Activated naive CD4-positive, alpha-beta T cell treated with Interleukin-2 at 50 U/mL for 16 hours (primary cell): ENCODE measurements at places on chromosomes 5 and 9.

- DNase-seq = no peak
Measured at GRCh38 chr5:107485184-107485583, 185.6 kb downstream of the EFNA5 start.

DNA sequence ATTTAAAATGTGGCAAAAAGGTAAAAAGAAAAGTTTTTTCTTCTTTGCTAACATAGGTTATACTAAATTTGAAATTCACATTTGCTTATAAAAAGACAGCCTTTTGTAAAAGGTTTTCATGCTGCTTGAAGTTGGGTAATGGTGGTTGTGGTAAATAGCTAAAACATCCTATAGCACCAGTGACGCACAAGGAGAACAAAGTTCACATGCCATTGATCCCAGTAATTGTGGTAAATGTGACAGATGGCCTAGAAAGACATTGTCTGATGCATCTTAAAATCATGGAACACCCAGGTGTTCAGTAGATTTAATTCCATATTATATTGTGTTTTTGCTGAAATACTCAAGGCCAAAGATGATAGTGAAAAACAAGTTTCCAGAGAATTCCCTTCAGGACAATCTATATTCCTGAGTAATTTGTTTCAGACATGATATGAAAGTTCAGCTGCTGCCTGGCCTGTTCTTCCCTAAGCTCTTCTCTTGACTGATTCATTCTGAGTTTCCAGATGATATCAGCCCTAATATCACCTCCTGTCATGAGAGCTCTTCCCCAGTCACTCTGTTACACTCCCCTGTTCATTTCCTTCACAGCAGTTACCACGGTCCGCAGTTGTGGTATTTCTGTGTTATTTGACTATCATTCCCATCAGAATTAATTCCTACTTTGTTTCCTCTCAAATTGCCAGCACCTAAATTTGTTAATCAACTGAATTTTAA is 4.6 kb upstream of the FBXL17 start:
- DNase-seq = no peak

DNA sequence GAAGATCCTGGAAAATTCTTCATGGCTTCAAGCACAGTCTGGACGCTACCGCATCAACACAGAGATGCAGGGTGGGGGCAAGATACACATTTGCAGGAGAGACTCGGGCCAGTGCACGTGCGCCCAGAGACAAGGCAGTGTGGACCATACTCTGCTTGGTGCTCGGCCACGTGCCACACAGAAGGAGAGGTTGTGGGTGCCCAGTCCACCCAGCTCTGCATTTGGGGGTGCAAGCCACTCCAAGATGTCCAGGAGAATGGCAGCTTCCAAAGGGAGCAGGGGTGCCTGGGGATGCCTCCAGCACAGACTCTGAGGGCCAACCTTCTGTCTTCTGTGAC is 4.3 kb downstream of the NKD2 start:
- no peak for DNase-seq

DNA sequence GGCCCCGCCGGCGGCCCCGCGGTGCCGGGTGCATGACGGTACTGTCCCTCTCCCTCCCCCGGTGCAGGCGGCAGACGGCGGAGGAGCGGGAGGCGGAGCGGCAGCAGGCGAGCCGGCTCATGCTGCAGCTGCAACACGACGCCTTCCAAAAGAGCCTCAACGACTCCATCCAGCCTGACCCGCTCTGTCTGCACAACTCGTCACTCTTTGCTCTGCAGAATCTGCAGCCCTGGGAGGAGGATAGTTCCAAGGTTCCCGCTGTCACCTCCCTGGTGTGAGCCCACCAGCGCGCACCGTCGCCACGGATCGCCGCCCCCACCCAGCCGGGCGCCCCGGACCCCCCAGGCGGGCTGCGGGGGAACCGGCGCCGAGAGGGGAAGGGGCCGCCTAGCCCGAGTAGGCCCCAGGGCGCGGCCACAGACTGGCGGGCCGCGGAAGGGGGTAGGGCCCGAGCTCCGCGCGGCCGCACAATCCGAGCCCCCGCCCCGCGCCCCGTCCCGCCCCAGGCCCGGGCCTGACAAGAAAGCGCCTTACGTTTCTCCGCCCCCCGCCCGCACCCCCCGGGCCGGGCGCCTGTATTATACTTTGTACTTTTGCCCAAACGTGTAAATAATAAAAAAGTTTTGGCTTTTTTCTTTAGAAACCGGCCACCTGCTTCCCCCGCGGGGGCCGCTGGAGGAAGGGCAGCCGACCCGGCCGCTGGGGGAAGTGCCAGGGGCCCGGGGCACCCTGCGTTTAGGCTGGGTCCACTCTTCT is 2.5 kb downstream of the TLX3 start:
- DNase-seq = no peak

GRCh38 chr5:154472871-154473580 is 5.0 kb downstream of the HAND1 start:
- no peak for DNase-seq

DNA sequence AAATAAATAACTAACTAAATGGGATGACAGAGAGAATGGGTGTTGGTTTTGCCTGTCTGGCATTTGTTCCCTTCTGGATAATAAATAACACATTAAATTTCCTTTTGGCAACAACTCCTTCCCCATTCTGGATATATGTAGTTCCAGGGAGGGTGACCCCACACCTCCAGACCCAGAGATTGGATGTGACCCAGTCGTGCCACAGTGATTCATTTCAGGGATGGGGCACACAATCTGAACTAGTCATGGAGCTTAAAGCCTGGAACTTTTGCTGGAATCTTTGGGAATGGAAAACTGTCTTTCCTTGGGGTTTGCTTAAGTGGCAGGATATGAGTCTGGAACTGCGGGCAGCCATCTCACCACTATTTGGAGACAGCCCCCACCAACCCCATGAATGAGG is 11.3 kb downstream of the KLF9 start:
- DNase-seq = no peak

- no peak for DNase-seq
Measured at GRCh38 chr5:149745943-149746324, 15.8 kb downstream of the PPARGC1B start.

GRCh38 chr9:124388275-124389048 is 26.8 kb downstream of the PSMB7 start:
- no peak for DNase-seq

- no peak for DNase-seq
Measured at GRCh38 chr9:25964239-25964638, 286.0 kb upstream of the TUSC1 start.

DNA sequence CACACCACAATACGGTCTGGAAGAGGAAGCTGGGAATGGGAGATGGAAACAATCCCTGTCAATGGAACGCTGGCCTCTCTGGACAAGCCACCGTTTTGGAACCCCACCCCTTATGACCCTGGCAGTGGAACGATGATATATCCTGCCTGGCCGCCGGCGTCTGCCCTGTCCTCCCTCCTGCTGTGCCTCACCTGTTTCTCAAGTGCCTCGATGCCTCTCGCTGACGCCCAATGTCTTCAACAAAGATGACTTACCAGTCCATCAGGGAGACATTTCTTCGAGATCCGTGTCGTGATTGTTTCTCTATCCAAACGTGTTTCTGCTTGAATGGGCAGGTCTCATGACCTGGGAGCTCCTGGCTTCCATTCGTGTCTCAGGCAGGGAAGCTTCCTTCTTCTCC is 476.5 kb downstream of the SPATA31A7 start:
- no peak for DNase-seq

DNA sequence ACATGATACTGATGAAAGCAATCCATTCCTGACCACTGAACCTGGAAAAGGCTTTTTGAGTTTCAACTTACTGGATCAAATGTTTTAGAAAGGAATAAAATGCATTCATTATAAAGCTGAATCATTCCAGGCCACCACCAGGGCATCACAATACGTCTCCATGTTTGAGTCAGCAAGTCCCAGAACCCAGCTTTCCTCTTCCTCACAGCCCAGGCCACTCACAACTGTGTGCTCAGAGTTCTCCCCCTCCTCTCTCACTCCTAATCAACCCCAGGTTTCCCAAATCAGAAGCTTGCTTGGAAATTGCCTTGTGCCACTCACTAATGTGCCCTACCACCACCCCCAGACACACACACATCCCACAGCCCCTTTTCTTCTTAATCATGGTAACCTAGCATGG is 91.7 kb downstream of the GNA14 start:
- DNase-seq = no peak

DNA sequence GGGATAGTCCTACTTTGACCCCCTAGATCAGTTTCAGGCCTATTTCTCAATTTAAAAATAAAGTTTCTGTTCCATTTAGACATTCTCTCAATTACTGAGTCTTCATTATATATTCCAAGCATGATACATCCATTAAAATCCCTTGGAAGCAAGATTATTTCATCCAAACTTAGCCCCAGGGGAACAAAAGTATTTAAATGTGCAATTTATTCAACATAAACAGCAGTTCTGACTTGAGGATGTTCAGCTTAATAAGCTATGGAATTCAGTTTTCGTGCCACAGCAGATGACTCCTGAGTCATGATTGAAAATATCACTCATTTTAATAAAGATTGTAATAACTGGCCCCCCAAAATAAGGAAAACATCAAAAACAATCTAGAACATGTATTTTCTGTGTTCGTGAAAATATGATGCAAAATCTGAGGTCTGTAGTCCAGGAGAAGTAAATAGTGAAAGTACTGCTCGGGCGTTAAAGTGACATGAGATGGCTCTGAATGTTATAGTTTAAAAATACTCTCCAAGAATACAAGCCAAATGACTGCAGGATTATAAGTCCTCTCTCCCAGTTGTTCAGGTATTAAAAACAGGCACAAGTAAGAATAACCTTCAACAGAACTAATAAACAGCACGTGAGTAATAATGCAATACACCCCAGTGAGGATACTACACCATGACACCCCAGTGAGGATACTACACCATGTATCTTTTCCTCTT is 67.1 kb downstream of the RETREG1 start:
- no peak for DNase-seq

DNA sequence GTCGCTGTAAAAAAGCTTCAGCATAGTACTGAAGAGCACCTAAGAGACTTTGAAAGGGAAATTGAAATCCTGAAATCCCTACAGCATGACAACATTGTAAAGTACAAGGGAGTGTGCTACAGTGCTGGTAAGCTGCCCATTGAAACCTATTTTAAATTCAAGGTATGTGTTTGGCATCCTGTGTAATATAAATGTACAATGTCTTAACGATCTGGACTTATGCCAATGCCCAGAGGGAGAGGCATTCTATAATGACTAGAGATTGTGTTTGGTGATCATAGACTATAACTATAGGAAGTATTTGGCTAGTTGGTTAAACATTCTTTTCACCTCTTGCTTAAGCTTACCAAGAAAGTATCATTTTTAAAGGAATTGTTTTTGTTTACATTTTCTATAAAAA is 95.7 kb downstream of the INSL6 start:
- no peak for DNase-seq

DNA sequence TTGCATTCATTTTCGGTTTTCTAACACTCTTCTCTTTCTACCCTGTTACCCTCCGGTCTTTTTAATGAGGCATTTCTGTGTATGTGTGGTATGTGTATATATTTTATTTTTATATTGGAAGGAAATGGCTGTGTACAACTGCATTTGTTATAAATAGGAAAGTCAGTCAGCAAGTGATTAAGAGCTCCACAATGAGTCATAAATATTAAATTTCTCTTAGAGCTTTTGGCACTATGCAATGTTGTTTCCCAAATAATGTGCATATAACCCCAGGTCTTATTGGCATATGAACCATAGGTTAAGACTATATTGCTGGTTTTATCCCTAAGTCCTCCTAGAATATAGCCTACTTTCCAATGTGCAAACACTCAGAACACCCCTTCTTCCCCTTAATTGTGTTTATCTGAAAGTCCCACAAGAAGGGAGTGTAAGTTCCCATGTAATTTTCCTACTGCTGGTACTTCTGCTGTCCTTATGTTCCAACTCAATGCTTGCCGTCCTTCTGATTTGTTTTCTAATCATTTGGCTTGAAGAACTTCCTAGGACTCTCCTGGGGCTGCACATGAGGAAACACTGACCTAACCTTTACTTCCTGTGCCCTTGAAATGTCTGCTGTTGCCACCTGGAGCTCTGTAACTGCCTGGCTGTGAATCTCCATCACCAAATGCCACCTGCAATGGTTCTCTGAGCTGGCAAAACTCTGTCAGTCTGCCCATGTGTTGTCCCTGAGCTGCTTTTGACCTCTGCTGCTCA is 65.5 kb upstream of the PCSK5 start:
- no peak for DNase-seq

DNA sequence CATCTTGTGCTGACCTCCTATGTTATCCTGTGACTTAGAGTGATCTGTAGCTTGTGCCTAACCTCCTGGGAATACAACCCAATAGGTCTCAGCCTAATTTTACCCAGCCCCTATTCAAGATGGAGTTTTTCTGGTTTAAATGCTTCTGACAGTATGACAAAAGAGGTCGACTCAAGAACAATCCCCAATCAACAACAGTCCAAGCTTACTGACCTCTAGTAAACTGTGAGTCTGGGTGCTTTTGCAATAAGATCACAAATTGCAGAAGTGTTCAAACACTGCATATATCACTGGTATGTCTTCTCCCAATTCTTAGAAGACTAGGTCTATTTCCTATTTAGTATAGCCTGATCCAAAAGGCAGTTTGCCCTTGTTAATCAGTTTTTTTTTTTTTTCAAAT is 323.5 kb upstream of the PTGER4 start:
- DNase-seq = no peak
